Stimulated activated CD4-positive, alpha-beta T cell treated with anti-CD3 and anti-CD28 coated beads, Interleukin-1b, Interleukin-23, amount 100 ng/mL, for 24 hours (primary cell): ENCODE measurements at places on chromosomes 6 and 20.

DNA sequence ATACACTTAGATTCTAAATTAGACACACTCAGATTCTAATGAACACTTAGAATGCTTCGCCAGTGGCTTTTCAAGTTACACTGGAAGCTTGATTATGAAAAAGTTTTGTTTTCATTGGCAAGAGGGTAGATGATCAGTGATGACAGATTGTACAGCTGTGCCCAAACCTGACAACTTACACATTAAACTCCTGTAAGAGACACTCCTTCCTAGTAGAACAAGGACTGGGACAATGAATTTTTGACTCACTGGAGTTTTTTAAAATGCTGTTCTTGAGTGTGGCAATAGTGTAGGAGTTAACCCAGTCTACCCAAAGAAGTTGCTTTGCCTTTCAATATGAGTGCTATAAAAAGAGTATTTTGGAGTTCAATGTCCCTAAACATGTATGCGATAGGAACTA is 140.8 kb downstream of the SLC16A10 start:
- no peak for DNase-seq

GRCh38 chr6:17599877-17600526 is at the start of gene FAM8A1:
Gene FAM8A1, plus strand, starts transcription at chr6:17600302. Its CDS starts 108 bp downstream, at chr6:17600410.
- DNase-seq: peak; percentile 95

DNA sequence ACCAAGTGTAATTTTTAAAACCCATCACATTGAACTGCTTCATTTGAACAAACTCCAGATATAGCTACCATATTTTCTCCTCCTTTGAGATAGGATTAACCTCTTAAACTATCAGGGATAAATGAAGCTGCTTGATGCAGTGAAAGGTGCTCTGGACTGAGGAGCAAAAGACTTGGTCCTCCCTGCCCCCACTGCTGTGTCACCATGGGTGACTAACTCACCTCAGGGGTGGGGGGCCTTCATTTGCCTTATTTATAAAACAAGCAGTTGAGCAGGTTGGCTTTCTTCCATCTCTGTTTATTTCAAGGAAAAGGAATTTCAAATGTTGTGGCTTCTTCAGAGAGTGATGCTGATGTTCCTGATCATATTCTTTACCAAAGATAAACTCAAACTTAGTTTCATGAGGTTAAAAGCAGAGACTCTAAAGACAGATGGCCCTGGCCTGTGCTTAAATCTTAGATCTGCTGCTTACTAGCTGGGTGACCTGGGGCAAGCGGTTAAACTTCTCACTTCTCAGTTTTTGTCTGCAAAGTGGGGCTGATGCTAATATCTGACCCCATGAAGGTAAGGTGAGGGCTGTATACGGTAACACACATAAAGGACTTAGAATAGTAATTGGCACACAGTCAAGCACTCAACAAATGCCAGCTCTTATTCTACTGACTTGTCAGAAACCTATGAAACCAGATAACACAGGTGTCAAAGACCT is 50.5 kb downstream of the FHL5 start:
- DNase-seq: no peak

GRCh38 chr6:35061651-35062410 is 79.3 kb downstream of the TCP11 start:
- no peak for DNase-seq

DNA sequence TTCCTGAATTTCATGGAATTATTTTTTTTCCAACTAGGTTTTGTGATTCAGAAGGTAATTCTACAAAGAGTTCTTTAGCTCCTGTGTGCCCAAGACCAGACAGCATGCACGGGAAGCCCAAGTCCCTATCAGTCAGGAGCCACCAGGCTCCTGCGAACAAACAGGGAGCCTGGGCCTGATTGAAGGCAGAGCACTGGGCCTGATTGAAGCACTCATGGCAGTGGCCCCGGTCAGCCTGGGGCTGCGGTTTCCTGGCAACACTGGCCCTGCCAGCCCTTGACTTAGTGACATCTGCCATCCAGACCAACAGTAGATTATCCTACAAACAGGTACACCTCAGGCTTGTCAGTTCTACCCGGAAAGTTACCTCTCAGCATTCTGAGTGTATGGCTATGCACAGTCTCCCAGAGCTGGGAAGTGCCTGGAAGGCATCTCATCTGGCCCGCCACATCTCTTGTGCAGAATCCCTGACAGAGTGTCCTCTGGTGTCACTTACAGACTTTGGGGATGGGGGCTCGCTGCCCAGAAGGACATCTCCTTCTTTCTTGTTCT is 133.8 kb downstream of the VEGFA start:
- DNase-seq: no peak
